Hepatic stellate cell (primary cell): ENCODE measurements at places on chromosomes 2 and 18.

DNA sequence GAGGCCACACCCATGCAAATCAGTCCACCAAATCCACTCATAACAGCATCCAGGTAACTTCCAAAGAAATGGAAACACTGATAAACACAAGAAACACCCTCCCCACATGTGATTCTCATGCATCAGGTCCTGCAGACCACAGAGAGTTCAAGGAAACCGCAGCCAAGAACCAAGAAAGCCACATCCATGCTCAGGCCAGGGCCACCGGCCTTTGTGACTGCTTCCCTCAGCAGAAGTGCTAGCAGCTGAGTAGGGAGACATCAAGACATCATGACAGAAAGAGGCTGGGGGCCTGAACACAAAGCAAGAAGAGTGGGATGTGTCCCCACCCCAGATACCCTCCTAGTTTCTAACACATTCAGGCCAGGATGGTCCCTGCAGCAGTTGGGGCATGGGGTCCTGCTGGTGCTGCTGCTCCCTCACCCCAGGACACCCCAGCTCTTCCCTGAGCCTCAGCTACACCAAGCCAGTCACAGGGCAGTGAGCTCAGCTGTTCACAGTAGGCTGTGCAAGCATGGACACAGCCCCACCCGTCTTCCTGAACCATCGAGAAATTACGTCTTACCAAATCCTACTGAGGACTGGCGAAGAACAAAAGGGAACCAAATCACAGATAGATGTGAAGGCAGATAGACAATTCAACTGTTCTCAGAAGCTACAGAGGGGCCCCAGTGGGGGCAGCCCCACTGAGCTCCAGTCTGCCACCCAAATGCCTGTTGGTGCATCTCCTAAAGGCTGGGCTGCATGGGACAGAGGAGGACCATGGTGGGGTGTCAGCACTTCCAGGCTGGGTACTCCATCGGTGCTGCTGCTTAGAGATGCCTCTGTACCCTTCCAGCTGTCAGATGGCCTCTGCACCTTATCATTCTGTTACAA is 60.9 kb downstream of the HDAC4 start:
- DNase-seq: no peak

DNA sequence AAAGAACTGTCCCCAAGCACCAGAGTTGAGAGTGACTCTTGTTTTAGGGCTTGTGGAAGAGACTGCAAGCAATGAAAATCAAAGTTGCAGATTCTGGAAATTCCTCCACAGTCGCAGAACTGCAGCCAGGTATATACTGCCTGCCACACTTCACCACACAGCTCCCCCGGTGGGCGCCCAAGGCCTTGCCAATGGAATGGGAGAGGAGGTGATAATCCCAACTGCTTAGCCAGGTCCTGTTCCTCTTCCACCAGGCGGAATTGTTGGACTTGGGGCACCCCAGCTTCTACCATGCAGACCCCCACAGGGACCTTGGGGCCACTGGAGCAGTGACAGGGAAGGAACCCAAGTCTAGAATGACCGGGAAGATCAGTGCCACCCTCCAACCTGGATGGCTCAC is 4.8 kb upstream of the PDIA6 start:
- DNase-seq: peak; percentile 41

DNA sequence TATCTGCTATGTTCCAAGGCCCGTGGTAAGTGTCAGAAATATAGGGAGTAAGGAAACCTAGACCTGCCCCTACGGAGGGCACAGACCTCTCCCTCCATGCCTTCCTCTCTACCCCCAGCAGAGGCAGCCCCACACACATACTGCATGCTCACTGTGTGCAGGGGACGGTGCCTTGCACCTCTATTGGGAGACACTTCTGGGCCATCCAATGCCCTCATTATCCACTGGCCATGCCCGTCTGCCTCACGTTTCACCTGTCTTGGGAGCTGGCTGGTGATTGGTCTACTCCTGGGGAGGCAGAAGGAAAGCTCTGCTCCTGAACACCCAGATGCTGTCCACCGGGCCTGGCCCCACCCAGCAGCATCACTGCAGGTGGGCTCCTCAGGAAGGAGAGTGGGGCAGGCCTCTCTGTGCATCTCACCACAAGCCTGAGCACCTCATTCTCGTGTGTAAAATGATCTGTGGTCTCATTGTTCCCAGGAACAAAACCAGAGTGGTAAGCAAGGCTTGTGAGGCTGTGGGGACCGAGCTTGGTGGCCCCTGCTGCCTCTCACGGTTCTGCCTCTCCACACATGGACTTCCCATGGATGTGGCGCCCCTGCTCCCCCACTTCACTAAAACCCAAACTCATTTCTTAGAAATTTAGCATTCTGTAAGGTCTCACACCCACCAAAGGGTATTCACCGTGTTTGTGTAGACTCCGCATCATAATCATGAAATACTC is 312.5 kb upstream of the HS6ST1 start:
- no peak for DNase-seq

- DNase-seq: no peak
These were observed 9.1 kb upstream of the HOXD4 start for GRCh38 chr2:176142281-176142680.

DNA sequence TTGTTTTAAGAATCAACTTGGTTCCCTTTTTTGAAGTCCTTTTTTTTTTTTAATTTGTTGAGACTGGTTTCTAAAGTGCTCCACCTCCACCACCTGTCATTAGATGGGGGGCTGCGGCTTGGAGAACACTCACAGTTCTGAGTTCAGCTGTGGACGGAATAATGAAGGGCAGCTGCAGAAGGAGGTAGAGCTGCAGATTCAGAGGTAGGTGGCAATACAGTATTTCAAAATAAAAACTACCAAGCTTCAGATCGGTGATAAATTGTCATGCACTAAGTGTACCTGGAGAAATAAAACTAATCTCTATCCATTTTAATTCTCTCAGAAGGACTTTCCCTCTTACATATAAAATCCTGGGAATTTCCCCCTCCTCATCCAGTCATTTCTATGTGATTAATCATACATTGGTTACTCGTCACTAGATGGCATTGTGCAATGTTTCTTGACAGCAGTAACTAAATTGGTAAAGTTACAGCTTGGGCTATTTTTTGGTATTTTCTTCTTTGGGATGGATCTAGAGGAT is 81.1 kb upstream of the SLC39A10 start:
- peak; percentile 75 for DNase-seq

- DNase-seq: no peak
These were observed 6.5 kb upstream of the LGALSL start for GRCh38 chr2:64447317-64448040.

DNA sequence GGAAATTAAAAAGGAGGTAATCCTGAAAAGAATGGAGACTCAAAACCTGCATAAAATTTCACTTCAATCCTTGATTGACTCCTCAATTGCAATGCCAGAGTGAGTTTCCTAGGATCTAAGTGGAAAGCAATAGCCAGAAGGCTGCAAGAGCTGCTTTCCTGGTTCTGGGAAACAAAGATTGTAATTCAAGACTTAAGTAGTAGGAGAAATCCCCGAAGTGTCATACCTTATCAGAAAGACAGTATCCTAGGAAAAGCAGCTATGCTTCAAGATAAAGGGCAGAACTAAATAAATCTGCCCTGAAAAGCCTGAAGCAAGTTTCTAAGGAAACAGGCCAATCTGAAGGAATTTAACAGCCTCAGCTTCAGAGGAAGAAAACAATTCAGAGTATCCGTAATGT is 390.2 kb downstream of the DSC3 start:
- DNase-seq: no peak

DNA sequence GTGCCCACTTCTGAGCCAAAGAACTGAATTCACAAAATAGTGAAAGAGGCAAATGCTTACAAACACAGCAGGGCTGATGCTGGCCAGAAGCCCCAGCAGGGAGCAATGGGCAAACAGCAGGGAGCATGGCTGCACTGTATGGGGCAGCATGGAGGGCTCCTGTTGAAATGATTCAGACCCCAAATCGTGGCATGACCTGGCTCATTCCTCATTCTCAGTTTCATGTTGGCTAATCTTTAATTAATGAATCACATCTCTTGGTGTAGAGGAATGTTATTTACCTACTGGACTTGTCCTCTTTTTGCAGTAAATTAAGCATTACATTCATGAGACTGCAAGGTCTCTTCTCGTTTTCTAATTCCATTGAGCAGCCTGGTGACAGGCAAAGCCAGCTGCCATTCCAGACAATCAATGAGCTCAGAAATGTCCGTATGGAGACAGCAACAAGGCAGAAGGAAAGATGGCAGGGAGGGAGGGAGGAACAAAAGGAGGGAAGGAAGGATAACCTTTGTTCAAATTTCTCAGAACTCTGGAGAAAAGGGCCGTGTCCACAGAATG is 84.9 kb upstream of the ST8SIA3 start:
- DNase-seq: no peak

DNA sequence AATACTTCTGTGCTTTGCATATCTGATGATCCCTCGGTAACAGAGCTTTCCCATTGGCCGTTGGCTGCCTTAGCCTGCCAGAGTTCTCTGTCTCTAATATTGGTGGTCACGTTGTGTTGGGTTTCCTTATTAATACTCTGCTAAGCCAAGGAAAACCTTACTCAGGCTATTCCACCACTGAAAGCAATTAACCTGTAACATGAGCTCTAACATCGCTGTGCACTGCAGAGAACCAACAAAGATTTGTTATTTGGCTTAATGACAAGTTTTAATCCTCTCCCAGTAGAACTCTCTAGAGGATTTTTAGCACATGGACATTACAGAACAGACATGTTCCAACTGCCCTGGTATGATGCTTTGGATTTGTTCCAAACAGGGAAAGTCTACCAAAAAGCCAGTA is 825.9 kb upstream of the POU3F3 start:
- no peak for DNase-seq

DNA sequence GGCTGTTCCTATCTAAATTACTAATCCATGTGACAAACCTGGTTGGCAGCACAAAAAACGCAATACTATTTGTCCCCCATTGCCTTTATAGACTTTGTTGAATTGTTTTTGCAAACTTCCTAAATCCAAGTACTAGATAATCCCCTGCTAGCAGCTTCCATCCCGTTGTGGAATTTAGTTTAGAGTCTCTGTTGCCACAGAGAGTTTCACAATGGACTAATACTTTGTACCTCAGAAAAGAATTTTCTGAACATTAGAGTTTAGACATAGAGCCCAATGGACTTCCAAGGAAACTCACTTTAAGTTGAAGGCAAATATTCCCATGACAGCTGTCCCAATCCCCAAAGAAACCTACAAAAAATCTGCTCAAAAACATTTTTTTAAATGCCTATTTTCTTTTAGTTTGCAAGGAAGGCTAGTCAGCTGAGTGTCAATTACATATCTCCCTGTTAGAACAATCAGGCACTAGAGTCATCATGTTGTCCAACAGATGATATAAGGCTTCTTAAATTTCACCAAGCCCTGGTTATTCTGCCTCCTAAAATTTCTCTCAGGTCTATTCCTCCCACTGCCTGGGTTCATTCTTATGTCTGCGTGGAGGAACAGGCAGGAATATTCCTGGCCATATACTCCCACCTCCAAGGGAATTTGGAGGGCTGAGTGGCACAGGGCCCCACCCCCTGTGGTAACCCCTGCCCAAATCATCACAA is 27.2 kb downstream of the RNF152 start:
- DNase-seq: no peak

DNA sequence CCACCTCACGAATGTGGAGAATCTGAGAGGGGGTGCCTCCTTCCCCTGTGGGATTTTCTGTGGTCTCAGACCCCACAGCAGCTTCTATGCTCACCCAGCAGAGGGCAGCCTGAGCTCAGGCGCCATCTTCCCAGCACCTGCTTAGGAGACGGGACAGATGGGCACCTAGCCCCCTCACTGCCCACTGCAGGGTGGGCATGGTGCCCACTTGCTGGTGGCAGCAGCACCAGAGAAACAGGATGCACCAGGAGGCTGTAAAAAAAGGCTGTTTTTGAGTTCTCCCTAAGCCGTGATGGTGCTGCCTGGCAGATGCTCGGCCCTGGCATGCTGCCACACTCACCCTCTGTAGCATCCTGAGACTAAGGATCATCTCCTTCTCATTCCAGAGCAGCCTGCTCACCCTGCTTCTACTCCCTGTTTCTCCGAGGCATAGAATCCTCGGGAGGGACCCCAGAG is 19.1 kb upstream of the SLC20A1 start:
- peak; percentile 51 for DNase-seq

GRCh38 chr2:230930928-230931555 is 6.0 kb upstream of the GPR55 start:
- no peak for DNase-seq

DNA sequence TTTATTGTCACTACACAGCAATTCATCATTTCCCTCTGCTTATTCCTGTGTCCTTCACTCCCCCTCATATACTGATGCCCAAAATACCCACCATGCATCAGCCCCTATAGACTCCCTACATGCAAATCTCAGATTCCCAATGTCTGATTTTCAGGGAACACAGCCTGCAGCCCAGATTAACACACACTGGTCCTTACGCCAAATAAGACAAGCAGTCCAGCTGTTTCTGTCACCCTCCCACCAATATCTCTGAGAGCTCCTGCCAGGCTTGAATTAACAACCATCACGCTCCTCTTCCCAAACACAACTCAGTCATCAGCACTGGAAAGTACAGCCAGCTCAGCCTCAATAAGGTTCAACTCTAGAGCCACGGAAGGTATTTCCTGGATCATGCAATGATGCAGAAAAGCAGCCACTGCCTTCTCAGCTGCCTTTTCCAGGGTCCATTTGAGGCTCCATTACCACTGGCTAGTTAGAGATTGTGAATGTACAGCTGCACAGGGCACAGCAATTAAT is 39.0 kb upstream of the SLC35F5 start:
- DNase-seq: no peak

GRCh38 chr2:238183821-238184220 is 19.7 kb downstream of the ILKAP start:
- DNase-seq: no peak

DNA sequence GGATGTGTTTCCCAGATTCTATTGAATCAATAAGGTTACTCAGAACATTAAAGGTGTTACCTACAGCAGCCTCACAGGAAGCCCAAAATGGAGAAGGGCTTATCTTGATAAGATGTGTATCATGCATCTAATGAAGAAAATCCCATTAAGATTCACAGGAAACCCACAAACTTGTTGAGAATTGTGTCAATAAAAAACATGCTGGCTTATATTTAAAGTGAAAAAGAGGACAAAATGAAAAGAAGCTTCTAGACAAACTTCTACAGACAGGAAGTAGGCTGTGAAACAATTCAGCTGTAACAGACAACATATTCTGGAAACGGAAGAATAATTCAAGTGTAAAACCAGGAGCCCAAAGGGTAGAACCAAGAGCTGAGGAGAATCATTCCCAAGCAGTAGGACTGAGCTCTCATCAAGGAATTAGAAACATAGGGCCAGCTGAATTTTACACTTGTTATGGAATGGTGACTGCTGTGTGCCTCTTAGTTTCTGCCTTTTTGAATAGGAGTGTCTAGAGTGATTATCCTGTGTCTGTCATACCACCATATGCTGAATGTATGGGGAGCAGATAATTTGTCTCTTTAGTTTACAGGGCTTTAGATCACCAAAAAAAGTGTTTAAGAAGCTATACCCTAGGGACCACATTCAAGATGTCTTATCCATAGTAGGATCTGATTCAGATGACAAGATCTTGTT is 9.6 kb downstream of the IMMT start:
- DNase-seq: no peak

GRCh38 chr18:62939433-62939832 is 224.1 kb downstream of the PHLPP1 start:
- DNase-seq: no peak

GRCh38 chr18:9775178-9775577 is 67.1 kb downstream of the RAB31 start:
- DNase-seq: no peak

GRCh38 chr2:213306316-213306942 is 22.2 kb downstream of the SPAG16 start:
- DNase-seq: no peak
